Neural progenitor cell (in vitro differentiated cells): ENCODE measurements at places on chromosomes 16 and 17.

- no peaks in the 10 kb centered on the region for H3K36me3 ChIP-seq
These were observed 112.3 kb downstream of the HS3ST2 start for GRCh38 chr16:22926105-22926751.

DNA sequence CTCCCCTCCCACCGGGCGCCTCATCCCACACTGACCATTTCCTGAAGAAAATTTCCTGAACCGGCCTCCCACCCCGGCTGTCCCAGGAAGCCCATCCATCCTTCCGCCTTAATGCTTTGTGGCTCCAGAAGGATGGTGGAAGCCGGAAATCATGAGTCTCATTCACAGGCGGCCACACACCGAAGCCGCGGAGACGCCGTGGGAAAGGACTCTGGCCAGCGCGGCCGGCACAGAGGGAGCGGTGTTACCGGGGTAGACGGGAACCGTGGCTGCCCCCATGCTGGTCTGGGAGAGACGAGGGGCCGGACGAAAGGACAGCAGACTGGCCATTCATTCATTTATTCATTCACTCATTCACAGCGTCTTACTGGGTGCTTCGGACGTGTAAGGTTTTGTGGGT lies 326.8 kb downstream of the SEC14L1 start:
- H3K4me1 ChIP-seq = peaks cover 60% of the 10 kb centered on the region
- H3K4me3 ChIP-seq = no peak overlapping the region
- H3K27ac ChIP-seq = no peak overlapping the region
- no peak for DNase-seq

GRCh38 chr16:2317231-2318020 lies 23.1 kb downstream of the ABCA3 start:
- no peaks in the 10 kb centered on the region for H3K36me3 ChIP-seq
- H3K27ac ChIP-seq = no peak overlapping the region
- H3K27me3 ChIP-seq = no peaks in the 10 kb centered on the region
- no peaks in the 10 kb centered on the region for H3K4me1 ChIP-seq
- DNase-seq = no peak
- H3K4me3 ChIP-seq = no peak overlapping the region

- H3K36me3 ChIP-seq = no peaks in the 10 kb centered on the region
- no peak overlapping the region for H3K4me3 ChIP-seq
- no peak for DNase-seq
- no peaks in the 10 kb centered on the region for H3K4me1 ChIP-seq
- no peak overlapping the region for H3K27ac ChIP-seq
These were observed 37.5 kb upstream of the DHX40 start for GRCh38 chr17:59527931-59528330.

DNA sequence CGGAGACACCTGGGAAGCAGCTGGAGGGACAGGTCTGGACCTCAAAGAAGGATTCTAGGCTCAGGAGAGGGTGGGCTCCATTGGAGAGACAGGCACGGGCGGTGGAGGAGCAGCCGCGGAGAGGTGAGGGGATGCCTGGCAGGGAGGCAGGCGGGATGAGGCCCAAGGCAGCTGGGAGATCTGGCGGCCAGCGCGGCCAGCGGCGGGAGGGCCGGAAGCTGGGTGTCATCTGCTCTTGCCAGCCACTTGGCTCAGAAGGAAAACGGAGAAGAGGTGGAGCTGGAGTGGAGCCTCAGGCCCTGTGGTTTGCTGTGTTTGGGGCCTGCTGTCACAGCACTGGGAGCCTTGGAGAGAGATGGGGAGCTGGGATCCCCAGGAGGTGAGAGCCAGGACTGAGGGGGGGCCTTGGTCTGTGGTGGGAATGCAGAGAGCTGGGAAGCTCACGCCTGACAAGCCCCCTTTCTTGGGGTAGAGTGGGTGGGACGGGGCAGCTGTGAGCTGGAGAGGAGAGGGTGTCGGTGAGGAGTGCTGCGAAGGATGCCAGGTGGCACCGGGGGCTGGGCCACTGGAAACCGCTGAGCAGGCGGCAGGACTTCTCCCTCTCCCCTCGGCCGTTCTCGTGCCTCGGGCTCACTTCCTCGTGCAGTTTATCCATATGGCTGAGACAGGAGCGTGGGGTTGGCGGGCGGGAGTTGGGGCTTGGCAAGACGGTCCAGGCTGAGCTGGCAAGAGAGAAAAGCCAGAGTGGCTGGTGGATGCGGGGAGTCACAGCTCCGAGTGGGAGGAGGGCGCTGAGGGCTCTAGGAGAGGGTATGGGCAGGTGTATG lies 8.0 kb downstream of the TBC1D24 start:
- no peak overlapping the region for H3K4me3 ChIP-seq
- H3K27ac ChIP-seq = no peak overlapping the region
- H3K27me3 ChIP-seq = no peaks in the 10 kb centered on the region
- H3K36me3 ChIP-seq = no peaks in the 10 kb centered on the region
- DNase-seq = no peak
- H3K4me1 ChIP-seq = no peaks in the 10 kb centered on the region

DNA sequence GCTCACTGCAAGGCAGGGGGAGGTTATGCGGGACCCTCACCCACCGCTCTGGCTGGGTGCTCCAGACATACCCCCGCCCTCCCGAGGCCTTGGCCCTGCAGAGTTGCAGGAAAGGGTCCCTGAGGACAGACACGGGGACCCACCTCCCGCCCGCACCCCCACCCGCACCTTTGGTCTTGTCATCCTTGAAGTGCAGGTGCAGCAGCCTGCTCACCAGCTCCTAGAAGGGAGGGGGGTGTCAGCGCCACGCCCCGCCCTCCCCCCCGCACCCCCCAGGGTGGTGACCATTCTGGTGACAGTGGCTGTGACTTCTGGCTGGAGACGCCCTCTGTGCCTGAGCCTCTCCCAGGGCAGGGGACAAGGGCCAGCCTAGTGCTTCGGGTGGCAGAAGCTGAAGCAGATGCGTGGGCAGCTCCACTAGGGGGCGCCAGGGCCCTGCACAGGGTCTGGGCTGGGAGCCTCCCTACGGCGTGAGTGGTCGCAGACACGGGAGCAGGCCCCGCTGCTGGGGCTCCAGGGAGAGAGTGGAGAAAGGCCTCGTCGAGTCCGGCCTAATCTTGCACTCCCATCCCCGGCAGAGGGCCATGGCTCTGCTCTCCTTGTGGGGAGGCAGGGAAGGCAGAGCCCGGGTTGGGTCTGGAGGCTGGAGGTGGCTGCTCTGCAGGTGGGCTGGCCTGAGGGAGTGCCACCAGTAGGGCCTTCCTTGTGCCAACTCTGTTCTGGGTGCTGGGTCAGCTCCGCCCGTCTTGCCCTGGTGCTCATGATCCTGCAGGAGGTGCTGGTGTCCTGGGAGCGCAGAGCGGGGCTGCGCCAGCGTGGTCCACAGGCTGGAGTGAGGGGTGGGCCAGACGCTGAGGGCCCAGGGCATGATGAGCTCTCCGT lies 2.7 kb downstream of the CENPX start:
- H3K27me3 ChIP-seq = no peaks in the 10 kb centered on the region
- H3K36me3 ChIP-seq = no peaks in the 10 kb centered on the region
- peaks cover 11% of the 10 kb centered on the region for H3K4me1 ChIP-seq

DNA sequence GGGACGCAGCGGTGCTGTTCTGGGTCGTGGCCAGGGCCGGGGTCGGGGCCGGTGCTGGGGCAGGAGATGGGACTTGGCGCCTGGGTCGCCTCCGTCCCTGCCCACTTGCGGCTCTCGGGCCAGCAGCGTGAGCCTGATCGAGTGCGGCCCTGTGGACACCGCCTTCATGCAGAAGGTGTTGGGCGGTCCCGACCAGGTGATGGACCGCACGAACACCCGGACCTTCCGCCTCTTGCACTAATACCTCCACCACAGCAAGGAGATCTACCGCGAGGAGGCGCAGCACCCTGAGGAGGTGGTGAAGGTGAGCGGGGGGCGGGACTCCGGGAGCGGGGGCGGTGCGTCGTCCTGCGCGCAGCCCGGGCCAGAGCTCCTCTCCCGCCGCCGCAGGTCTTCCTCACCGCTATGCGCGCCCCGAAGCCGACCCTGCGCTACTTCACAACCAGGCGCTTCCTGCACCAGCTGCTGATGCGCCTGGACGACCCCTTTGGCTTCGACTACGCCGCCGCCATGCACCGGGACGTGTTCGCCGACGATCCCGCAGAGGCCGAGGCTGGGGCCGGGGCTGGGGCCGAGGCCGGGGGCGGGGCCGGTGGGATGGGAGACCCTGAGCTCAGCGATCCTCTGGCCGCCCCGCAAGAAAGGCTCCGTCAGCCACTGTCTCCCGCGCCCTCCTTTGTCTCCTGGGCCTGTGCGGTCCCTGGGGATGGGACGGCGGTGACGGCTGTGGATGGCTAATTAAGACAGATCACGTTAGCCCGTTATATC lies 4.5 kb upstream of the HSD17B1 start:
- peak; percentile 90 for DNase-seq
- H3K27me3 ChIP-seq = no peaks in the 10 kb centered on the region
- H3K36me3 ChIP-seq = no peaks in the 10 kb centered on the region
- H3K4me1 ChIP-seq = peaks cover 6% of the 10 kb centered on the region

DNA sequence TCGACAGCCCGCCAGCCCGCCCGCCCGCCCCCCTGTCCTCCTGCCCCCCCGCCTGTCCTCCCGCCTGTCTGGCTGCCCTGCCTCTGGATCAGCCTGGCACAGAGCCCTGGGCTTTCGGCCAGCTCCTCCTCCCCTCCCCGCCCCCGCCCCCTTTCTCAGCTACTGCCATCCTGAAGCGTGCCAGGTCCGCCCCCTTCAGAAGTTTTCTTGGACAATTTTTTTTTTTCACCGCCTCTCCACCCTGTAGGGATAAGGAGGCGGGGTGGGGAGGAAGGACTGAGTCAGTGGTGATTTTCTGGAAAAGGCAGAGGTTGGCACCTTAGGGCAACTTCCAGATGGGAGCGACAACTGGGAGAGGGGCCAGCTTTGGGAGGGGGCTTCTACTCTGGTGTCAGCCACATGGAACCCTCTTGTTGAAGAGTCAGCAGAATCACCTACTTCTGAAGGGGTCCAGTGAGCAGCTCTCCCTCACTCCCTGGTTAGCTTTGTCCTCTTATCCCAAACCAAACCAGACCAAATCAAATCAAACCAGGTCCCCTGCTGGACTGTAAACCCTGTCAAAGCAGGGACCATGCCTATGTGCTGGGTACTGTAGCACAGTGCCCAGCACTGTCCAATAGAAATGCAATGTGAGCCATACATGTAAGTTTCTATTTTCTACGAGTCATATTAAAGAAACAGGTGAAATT lies 19.7 kb downstream of the IGF2BP1 start:
- no peaks in the 10 kb centered on the region for H3K36me3 ChIP-seq
- H3K4me1 ChIP-seq = peaks cover 82% of the 10 kb centered on the region
- peak overlapping the region; percentile 32 for H3K27ac ChIP-seq
- DNase-seq = no peak

GRCh38 chr17:82457073-82457928 lies 1.2 kb upstream of the NARF start:
- H3K36me3 ChIP-seq = no peaks in the 10 kb centered on the region
- peaks cover 10% of the 10 kb centered on the region for H3K4me1 ChIP-seq
- no peaks in the 10 kb centered on the region for H3K27me3 ChIP-seq
- no peak for DNase-seq

- H3K27ac ChIP-seq = no peak overlapping the region
- H3K36me3 ChIP-seq = no peaks in the 10 kb centered on the region
- no peak overlapping the region for H3K4me3 ChIP-seq
- H3K4me1 ChIP-seq = peaks cover 13% of the 10 kb centered on the region
These were observed 594.3 kb downstream of the MAF start for GRCh38 chr16:79006206-79006605.

- no peaks in the 10 kb centered on the region for H3K4me1 ChIP-seq
- no peak overlapping the region for H3K27ac ChIP-seq
- H3K4me3 ChIP-seq = no peak overlapping the region
These were observed 144.4 kb downstream of the SKAP1 start for GRCh38 chr17:48285614-48286013.

DNA sequence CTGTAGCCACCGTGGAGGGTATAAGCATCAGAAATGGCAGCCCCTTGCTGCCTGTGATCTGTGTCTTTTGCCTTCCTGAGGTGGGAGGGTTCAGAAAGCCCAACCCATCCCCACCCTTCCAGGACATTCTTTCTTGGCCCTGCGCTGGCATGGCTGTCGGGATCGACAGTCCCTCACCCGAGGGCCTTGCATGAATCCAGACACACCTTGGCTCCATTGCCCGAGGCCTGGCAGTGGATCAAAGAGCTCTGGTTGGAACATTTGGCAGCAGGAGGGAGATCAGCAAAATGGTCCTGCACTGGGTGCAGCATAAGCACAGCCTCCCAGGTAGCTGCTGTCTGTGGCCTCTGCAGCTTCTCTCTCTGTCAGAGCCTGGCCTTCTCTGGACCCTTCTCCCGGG lies 246.6 kb upstream of the MAF start:
- no peaks in the 10 kb centered on the region for H3K36me3 ChIP-seq
- no peaks in the 10 kb centered on the region for H3K27me3 ChIP-seq
- no peaks in the 10 kb centered on the region for H3K4me1 ChIP-seq

- peaks cover 21% of the 10 kb centered on the region for H3K4me1 ChIP-seq
- no peaks in the 10 kb centered on the region for H3K36me3 ChIP-seq
- peak; percentile 71 for DNase-seq
- H3K27me3 ChIP-seq = peaks cover 15% of the 10 kb centered on the region
- H3K4me3 ChIP-seq = peak overlapping the region; percentile 96
These were observed 2.0 kb downstream of the GPT2 start for GRCh38 chr16:46885960-46886763.

DNA sequence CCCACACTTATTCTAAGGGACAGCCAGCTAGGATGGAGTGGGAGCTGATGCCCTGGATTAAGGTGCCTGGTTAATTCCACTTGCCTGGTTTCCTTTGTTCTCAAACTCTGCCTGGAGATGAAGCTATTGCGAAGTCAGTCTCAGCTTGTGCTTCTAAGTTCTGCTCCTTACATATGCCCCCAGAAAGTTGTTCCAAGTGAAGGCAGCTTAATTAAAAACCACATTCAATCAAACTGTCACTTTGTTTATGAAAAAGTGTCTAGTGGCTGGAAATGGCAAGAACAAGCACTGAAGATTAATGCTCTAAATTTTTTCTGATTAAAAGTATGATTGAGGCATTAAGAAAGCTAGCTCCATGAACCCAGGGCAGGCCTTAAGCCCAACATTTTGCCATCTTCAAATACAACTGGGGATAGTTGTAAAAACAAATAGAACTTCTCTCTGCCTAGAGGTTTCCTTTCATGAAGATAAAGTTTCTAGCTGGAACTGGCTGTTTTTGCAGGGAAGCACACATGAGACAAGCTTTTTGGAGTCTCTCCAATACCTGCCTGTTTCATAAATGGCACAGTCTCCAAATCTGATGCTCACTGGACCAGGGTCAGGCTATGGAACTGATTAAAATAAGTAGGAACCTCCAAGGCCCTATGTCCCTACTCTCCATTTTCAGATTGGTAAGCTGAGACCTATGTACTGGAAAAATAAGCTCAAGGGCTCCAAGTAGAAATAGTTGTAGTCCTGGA lies 100.9 kb downstream of the GRIN2A start:
- H3K27me3 ChIP-seq = no peaks in the 10 kb centered on the region
- peak; percentile 67 for DNase-seq
- peaks cover 15% of the 10 kb centered on the region for H3K4me1 ChIP-seq
- H3K4me3 ChIP-seq = no peak overlapping the region

GRCh38 chr16:71367241-71367976 lies 8.9 kb downstream of the CALB2 start:
- H3K36me3 ChIP-seq = no peaks in the 10 kb centered on the region
- H3K27me3 ChIP-seq = no peaks in the 10 kb centered on the region
- no peak overlapping the region for H3K4me3 ChIP-seq
- no peaks in the 10 kb centered on the region for H3K4me1 ChIP-seq
- no peak overlapping the region for H3K27ac ChIP-seq
